Fibroblast of skin of scalp (primary cell): ENCODE measurements at places on chromosomes 1 and 21.
A peak's percentile ranks its signal among the peaks of the same experiment; 100 is the strongest.

GRCh38 chr1:89610457-89611011, 22.4 kb upstream of the LRRC8C start:
- DNase-seq, result no peak

GRCh38 chr21:30447056-30447455, 7.0 kb downstream of the KRTAP15-1 start:
- no peak for DNase-seq

DNA sequence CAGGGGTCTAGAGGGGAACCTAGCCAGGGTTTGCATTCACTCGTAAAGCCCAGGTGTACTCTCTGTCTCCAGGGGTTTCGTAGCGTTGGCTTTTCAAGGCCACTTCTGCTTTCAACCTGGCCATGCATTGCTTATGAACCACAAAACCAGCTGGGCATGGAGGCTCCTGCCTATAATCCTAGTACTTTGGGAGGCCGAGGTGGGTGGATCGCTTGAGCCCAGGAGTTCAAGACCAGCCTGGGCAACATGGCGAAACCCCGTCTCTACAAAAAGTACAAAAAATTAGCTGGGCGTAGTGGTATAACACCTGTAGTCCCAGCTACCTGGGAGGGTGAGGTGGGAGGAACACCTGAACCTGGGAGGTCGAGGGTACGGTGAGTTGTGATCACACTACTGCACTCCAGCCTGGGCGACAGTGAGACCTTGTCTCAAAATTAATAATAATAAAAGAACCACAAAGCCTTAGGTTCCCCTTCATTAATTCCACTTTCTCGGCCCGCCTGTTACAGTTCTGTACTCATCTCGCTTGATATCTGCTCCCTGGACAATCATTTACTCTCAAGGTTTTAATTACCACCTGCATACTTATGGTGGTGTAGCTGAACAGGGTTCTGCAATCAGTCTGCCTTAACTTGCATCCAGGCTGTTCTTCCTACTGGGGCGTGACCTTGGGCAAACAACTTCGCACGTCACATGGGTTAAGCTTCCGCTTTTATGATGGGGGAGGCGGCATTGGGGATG, 6.1 kb downstream of the SLC16A4 start:
- DNase-seq, result no peak

GRCh38 chr1:117671781-117672501, 66.1 kb downstream of the TENT5C start:
- DNase-seq, result peak; percentile 22

GRCh38 chr1:194829492-194829891, 1643.1 kb upstream of the B3GALT2 start:
- DNase-seq, result peak; percentile 18

DNA sequence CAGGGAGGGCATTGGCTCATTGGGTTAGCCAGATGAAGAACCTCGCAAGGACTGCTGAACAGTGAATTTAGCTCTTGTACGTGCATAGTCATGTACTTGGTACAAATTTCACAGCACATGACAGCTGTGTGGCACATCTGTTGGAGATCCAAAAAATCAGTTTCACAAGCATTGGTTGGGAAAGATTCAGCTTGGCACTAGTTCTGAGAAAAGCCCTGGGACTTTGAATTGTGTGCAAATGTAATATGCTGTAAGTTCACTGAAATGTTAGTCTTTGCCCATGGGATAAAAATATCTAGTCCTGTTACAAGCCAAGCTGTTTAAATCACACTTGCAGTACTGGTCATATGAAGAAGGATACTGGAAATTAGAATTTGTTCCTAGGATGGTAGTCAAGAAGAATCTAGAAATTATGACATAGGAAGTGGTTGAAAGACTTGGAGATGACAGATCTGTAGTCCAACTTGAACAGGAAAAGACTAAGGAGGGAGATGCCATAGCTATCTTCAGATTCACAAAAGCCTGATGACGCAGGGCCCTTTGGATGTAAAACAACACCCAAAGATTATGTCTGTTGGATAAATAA, 19.2 kb downstream of the LAMC2 start:
- DNase-seq, result peak; percentile 66

DNA sequence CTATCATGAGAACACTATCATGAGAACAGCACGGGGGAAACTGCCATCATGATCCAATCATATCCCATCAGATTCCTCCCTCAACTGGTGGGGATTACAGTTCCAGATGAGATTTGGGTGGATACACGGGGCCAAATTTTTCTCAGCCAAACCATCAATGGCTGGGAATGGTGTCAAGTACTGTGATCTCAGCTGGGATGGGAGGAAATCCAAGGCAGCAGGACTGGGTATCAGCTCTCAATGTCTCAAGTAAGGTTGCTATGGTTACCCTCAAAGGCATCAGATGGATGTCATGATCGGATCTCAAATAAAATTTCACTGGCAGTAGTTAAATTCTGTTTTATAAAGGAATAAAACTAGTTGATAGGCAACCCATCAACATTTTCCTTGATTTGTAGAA, 399.0 kb downstream of the KCNT2 start:
- peak; percentile 1 for DNase-seq
